ENCODE measurements at places on chromosomes 12 and 14.

DNA sequence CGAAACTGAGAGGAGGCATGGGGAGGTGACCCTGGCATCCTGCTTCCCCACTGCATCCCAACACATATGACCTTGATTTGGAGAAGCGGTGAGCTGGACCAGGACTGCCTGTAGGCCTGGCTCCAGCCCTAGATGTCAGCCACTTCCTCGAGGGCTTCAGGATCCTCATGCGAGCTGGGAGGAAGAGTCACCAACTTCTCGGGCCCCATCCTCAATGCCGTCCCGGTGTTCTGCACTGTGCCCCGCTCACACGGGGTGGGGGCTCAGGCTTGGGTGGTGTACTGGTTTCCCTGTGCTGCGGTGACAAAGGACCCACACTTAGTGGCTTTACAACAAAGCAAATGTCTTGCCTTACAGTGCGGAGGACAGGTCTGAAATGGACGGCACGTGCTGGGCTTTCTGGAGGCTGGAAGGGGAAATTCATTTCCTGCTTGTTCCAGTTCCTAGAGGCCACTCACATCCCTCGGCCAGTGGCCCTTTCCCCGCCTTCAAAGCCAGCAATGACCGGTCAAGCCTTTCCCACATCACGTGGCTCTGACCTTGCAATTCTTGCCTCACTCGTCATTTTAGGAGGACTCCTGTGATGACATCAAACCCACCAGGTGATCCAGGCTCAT is 298.1 kb upstream of the RTL1 start:
- no peak for DNase-seq

- DNase-seq: no peak
These were observed 1288.4 kb downstream of the AACS start for GRCh38 chr12:126353604-126354003.

DNA sequence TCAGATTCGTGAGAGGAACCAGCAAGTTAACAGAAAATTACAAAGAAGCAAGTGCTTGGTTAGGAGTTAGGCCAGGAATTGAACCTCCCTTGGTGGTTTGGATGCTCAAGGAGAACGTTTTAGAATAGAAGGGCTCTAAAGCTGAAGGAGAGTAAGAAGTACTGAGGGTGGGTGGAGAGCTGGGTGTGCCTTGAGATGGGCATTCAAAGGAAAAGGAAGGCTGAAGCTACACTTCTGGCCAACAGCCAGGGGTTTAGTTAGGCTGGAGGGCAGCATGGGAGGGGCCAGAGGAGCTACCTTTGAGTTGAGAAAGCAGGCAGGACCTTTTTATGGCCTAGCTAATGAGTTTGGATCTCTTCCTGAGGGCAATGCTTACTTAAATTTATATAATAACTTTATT is 421.2 kb downstream of the CCDC91 start:
- DNase-seq: no peak

DNA sequence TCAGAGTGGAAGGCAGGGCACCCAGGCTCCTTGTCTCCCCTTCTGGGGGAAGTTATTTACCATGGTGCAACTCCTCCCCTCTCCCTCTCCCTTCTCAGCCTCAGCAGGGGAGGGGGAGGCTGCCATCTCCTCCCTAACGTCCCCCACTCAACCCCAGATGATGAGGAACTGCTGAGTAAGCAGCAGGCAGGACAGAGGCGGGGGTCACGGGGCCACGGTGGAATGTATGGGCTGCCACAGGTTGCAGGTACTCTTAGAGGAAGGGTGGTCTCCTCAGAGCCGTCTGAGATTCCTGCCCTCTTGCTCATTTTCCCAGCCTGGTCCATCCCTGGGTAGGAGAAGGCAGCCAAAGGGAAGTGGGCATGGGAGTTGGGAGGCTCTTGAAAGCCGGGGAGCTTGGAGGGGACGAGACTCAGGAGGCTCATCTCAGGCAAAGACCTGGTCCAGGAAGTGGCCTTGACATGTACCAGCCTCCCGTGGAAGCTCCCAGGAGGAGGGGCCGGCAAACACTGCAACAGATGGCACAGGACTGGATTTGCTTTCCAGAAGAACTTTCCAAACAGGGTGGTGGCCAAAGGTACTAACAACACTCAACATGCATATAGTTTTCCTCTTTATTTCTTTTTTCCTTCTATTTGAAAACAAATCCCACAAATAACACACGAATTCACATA is 19.0 kb downstream of the RIN3 start:
- DNase-seq: no peak

DNA sequence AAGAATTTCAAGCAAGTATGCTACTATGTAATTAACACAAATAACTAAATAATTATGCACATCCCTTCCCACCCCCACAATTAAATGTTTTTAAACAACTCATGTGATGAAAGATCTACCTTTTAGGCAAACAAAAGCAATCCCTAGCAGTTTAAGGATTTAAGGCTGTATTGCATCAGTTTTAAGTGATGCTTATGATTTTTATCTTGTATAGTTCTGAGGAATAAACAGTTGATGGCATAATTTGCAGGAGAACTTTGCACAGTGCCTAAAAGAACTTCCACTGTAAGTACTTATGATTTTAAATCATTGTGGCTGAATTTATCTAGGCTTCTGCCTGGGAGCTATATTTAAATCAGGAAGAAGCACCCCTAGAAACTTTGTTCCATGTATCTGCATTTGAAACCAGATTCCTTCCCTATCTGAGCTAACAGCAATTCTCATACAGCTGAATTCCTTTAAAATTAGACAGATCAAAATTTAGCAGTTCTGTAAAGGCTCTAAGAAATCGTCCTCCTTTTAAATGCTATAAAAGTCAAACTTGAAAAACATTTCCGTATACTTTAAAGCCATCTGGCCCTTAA is 388.6 kb downstream of the BCAT1 start:
- no peak for DNase-seq

- DNase-seq: no peak
These were observed 340.3 kb upstream of the RGS6 start for GRCh38 chr14:71591929-71592328.

GRCh38 chr12:119649202-119649808 is 18.6 kb upstream of the PRKAB1 start:
- no peak for DNase-seq

DNA sequence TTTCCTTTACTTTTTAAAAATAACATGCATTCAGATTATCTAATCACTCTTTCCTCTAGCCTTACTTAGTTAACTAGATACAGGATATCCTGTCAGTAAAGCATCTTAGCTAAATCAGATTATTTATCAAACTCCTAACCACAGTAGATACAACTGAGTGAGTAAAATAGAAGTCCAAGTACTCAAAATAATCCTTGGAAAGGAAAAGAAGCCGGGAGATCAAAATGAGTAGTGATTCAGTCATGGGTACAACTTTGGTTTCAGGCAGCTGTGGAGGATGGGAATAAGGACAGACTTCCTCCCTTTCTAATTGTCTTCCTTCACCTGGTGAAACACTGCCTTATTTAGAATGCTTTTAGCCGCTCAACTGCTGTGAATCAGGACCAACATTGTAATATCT is 29.4 kb downstream of the GNG2 start:
- DNase-seq: no peak

- no peak for DNase-seq
These were observed 85.4 kb upstream of the TMEM260 start for GRCh38 chr14:56494167-56494566.

DNA sequence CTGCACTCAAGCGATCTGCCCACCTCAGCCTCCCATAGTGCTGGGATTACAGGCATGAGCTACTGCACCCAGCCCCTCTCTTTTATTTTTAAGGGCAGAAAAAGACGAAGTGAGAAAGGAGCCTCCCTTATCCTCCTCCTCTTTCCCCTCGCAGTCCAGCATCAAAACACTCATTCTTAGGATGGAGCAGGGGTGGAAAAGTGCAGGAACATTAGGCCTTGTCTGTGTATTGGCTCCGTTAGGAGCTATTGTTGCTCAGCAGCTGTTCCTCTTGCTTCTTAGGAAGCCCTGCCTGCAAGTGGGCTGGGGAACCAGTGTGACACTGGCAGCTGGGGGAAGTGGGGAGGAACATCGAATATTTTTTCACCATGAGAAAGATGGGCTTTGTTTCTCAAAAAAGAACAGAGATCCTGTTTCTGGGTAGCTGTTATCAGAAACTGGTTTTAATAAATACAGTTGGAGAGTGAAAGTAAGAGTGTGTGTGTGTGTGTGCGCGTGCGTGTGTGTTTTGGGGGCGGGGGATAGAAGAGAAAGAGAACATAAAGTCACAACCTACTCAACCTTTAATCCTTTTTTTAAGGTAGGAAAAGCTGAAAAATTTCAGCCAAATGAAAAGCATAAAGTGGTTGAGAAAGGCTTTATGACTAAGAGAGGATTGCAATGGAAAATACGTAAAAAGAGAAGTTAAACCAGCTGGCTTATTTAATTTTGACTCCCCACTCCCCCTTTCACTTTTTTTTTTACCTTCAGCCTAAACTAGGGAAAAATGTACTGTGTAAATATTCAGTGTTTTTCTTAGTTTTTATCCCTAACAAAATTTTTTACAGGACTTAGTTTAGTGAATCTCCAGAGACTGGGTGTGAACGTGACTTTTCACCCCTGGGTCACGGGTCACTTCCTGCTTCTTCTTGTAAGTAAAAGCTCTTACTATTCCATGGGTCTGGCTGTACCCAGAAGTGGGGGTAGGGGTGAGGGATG is 197.2 kb upstream of the PLEKHG7 start:
- DNase-seq: no peak

- DNase-seq: no peak
These were observed 12.4 kb downstream of the ERG28 start for GRCh38 chr14:75648066-75648838.

DNA sequence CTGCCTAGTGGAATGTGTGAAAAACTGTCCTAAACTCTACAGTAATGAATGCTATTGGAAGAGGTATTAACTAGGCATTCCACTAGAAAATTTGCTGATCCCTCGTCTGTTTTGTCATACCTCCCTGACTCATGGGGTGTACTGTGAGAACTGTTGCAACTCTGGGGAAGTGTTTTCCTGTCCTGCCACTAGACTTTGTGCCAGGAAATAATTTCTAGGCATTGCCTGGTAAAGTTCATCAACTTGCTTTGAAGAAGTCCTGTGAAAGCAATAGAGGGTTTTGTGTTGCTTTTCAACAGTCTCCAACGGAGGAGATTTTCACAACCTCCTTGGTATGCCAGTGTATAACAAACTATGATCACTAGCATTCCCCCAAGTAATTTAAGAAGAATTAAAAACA is 139.9 kb downstream of the AKAP6 start:
- DNase-seq: no peak

- no peak for DNase-seq
These were observed 756 bp downstream of the TULP3 start for GRCh38 chr12:2891240-2892053.

DNA sequence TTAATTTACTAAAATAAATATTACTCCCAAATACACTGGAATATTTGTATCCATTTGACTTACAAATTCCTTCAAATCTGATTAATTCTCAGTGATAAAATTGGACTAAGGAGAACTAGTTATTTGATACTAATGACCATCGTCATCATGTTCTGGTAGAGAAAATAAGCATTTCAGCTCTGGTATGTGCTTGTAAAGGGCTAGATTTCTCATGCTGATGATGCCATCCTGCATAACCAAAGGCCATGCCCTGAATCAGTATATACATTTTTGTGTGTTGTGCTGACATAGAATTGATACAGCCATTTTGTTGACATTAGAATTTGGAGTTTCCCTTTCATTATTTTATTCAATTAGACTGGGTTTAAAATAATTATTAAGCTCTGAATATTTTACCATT is 148.9 kb downstream of the PCNX1 start:
- no peak for DNase-seq

DNA sequence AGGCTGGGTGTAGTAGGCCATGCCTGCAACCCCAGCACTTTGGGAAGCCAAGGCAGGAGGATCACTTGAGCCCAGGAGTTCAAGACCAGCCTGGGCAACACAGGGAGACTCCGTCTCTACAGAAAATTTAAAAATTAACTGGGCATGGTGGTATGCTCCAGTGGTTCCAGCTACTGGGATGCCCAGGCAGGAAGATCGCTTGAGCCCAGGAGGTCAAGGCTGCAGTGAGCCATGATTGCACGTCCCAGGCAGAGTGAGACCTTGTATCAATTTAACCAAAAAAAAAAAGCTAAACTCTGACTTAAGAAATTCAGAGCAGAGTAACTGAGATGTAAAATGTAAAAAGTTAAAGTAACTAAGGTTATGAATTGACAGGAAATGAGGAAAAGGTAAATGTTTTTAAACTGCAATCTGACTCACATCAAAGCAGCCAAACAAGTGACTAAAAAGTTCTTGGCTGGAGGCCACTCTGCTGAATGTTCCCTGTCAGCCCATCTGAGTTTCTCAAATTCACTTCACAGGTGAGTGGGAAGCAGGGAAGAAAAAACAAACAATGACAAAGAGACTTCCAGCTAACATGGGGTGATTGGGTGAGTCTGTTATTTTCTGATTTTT is 21.3 kb downstream of the PRKD1 start:
- DNase-seq: no peak

DNA sequence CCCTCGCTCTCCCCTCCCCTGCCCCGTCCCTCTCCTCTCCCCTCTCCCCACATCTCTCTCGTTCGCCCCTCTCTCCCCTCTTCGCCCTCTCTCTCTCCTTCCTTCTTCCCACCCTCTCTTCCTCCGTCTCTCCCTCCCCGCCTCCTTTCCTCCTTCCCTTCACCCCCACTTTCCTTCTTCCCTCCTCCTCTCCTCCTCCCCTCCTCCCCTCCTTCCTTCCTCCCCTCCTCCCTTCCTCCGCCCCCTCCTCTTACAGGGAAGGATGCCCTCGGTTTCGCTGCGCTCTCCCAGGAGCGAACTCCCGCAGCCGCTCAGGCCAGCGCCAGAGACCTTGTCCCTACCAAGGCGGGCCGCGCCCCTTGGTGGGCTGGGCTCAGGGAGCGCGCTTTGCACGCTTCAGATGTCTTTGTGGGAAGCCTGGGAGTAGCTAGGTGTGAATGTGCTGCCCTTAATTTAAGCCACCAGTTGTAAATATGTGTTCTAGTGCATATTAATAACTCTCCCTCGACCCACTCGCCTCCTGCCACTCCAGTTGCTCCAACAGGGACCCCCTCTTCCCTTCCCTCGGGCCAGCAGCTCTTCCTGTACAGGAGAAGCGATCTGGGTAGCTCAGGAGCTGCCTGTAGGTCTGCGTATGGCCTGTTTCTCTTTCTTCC is 13.3 kb upstream of the MAP3K9 start:
- no peak for DNase-seq

DNA sequence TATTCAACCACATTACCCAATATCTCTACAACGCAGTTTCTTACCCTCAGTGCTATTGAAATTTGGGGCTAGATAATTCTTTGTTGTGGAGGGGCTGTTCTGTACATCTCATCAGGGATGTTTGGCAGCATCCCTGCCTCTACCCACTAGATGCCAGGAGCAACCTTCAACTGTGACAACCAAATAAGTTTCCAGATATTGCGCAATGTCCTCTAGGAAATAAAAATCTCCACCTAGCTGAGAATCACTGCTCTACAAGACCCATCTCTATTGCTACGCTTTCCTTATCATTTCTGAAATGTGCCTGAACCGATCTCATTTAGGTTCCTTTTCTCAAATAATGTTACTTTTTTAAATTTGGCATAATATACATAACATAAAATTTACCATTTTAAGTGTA is 155.2 kb upstream of the G2E3 start:
- DNase-seq: no peak

DNA sequence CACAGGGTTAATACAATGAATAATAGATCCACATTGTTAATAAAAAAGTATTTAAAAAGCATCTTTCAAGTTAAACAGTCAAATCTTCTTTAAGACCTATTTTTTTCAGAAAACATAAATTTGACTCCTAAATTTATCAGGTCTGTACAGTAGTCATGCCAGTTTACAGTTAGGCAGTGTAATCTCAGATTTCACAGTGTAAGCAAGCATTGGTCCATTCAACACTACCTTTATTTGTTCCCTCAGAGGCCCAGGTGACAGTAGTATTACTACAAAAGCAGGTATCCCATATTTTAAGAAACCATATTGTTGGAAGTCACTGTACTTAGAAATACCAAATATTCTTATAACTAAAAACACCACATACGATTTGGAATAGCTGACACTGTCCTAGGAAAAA is 6.1 kb downstream of the ATP2B1 start:
- no peak for DNase-seq
